Uterus (tissue), 4 donors: ENCODE measurements at places on chromosomes 11 and 22. TPM values are rescaled to one million over a fixed set of nuclear protein-coding genes. Genes with fewer than 3 reads are reported as not detected.
A peak's percentile ranks its signal among the peaks of the same experiment; 100 is the strongest.

DNA sequence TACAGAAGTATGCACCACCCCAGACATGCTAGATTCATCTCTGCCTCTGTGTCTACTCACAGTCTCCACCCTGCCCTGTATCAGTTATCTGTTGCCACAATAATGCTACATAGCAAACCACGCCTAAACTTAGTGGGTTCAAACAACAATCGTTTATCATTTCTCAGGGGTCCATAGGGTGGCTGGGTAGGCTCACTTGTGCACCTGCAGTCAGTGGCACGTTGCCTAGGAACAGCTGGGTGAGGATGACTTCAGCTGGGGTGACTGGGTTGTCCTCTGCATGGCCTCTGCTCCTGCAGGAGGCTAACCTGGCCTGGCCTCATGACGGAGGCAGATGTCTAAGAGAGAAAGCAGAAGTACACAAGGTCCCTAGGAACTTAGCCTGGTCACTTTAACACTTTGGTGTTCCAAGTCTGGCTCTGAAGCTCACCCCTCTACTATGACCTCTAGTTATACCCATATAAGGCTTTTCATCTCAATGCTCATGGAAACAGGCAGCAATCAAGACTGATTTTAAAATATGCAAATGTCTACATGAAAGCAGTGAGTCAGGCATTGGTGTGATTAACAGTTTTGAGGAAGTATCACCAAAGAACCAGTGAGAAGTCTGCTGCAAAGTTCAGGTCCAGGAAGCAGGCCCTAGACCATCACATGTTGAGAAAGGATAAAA lies 10.7 kb downstream of the OLFML1 start:
- DNase-seq = no peak

- DNase-seq = no peak
These were observed 138.8 kb upstream of the ZBED5 start for GRCh38 chr11:10996678-10997077.

DNA sequence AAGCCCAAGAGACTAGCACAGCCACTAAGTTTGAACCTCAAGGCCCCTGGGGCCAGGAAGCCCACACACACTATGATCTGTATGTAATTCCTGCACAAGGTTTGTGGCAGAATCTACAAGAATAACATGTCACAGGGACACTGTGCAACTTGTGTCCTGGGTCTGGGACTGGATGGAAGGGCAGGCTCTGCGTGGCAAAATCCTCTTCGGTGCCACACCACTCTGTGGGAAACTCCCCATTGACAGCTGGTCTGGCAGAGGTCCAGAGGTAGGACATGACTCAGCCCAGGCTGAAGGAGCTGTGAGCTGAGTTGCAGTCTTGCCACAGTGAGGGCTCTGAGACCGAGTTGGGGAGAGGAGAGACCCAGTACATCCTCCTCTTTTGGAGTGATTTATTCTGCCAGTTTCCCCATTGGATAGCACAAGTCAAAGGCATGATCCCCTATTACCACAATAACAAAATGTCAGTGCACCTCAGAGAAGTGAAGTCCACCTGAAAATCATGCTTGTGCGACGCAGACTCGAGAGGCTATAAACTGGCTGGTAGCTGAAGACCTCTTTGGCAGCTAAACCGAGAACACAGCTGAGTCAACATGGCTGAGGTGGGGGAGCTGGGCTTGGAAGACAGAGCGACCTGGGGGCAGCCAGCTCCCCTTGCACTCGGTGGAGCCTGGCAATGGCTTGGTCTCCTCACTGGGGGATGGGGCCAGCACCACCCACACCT lies 23.3 kb upstream of the SERPIND1 start:
- DNase-seq = peak; percentile 66

DNA sequence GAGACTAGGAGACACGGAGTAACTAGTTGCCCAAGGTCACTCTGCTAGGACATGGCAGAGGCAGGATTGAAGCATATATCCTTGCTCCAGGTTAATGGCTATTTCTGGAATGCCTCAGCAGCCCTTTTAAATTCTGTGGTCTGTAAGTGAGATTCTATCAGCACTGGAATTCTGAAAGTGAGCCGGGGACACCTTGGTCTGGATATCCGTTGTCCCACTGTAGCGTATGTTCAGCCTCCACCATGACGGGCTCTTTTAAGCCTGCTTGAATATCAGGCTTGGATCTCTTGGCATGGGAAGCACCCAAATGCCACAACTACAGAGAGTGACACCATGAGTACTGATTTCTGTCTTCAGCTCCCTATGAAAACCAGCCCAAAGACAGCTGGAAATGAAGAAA lies 254.4 kb downstream of the OPCML start:
- DNase-seq = no peak

DNA sequence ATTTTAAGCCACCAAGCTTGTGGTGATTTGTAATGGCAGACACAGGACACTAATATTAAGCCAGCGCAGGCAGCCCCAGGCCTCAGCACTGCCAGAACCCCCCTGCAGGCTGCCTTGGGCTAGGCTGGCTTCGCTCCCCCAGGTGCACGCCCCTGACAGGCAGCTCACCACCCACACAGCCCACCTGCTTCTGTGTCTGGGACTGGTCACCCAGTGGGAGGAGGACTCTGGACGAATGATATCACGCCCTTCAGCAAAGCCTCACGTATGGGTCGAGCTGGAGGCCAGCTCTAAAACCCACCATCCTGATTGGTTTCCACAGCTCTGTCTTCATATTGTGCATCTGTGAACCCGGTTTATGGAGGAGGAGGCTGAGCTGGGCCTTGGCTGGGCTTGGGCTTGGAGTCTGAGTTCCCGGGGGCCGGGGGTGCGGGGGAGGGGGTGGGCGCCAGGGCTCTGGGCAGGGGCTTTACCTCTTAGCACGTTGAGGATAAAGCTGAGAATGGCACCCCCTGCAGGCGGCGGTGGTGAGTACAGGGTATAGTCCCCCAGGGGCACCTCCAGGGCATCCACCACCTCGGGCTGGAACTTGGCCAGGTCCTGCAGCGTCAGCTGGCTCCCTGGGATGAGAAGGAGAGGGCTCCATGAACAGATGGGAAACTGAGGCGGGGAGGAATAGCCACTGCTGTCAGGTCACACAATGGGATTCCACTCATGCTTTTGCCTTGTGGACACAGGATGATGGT lies 13.8 kb downstream of the GGT5 start:
- no peak for DNase-seq

GRCh38 chr11:115047631-115048030 lies 369.3 kb downstream of the NXPE2 start:
- DNase-seq = no peak

DNA sequence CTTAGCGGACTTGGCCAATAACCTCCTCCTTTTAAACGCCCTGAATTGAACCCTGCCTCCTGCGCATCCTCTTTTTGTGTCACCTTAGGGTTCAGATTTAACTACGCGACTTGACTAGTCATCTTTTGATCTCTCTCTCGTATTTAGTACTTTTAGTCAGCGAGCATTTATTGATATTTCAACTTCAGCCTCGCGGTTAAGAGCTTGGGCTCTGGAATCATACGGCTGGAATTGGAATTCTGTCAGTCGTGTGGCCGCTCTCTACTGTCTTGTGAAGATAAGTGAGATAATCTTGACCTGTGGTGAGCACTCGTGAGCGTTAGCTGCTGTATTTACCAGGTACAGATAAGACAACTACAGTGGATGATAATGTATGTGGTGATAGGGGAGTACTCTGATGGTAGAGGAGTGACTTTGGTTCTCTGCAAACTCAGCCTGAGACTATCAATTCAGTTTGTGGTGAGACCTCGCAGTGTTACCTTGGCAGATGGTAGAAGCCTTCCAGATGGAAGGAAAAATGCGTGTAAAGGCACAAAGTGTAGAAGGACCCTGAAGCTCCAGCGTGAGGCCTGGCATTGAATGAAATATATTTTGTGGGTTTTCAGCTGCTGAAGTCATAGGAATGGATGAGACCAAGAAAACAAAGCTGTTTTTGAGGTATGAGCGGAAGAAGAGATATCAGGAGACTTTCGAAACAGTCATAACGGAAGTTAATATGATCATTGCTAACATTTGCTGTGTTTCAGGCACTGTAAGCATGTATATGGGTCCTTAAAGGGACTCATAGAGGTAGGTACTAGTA lies 682 bp downstream of the ATM start:
- DNase-seq = peak; percentile 23

GRCh38 chr11:97544431-97544830 lies 1154.6 kb downstream of the JRKL start:
- no peak for DNase-seq

DNA sequence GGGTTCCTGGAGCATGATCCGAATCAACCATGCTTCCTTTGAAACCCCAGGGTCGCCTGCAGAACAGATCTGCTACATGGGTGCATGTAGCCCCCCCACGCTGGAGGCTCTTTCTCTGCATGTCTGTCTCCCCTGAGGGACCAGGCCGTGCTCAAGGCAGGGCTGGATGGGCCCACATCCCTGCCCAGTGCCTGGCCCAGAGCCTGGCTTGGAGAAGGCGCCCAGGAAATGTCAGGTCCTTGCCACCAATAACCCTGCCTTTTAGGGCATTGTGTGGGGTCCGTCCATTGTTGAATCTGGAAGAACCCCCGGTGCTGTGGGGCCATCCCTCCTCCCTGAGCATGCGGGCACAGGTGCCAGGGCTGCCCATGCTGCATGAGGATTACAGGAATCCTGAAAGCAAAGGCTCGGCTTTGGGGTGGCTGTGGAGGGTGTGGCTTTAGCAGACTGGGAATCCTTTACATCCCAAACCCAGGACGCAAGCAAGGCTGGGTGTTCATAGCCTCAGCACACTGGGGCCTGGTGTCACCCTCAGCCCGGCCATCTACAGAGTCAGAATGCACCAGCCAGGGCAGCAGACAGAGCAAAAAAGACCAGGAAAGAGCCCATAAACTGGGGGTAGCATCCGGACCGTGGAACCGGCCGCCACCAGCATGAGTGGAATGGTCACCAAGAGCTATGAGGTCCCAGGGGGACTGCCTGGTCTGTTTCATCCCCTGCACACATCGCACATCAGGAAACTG lies 48.2 kb downstream of the RTL6 start:
- no peak for DNase-seq

DNA sequence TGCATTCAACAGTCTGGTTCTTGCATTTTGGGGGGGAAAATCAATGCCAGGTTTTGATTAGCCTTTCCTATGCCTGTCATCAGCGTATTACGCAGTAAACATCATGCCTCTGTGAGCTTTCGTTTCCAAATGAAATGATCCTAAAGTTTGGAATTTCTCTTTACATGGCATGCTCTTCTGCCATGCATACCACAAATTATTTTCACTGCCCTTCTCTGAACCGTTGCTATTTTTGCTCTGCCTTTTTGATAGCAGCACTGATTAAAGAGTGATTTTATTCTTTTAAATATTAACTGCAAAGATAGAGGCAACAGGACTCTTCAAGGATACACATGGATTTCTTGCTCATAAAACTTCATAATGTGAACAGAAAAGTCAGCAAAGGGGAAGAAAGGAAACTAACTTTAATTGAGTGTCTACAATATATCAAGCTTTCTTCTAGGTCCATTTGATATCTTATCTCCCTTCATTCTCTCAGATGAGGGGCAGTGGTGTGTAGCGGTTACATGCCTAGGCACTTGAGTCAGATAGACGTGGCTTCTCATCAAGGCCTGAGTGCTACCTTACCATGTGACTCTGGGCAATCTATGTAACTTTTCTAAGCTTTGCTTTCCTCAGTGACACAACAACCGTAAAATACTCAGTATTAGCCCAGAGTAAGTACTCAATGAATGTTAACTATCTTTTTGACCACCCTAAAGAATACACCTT lies 25.0 kb upstream of the FZD4 start:
- no peak for DNase-seq

ANKK1 gene
- total RNA-seq = 0.41 TPM

DNAJB7 gene
- not detected for total RNA-seq

SLC37A2 gene
- 1.4 TPM for total RNA-seq

SLC5A1 gene
- total RNA-seq = 0.59 TPM
